ENCODE measurements at places on chromosomes 2 and 18.

DNA sequence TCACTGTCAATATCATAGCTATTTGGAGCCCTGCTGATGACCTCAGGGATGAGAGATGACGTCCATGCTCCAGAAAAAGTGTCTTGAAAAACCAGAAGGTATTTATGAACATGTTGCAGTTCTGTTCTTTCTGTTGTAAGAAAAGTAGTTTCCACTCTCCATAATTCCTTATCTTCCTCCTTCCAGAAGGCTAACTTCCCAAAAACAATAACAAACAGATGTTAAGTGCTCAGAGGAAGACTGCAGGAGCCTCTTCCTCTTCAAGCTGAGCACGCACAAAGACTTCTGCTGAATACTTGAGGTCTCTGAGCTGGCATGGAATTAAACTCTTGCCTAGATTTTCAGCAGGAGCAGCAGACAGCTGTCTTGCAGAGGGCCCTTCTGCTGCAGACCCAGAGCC lies 434.5 kb upstream of the KLHL29 start:
- DNase-seq = no peak

- no peak for DNase-seq
These were observed 26.8 kb downstream of the ADRA2B start for GRCh38 chr2:96089356-96090195.

GRCh38 chr2:23944527-23944926 lies 4.3 kb downstream of the UBXN2A start:
- DNase-seq = no peak

GRCh38 chr2:234976479-234977227 lies 24.8 kb downstream of the SH3BP4 start:
- no peak for DNase-seq

DNA sequence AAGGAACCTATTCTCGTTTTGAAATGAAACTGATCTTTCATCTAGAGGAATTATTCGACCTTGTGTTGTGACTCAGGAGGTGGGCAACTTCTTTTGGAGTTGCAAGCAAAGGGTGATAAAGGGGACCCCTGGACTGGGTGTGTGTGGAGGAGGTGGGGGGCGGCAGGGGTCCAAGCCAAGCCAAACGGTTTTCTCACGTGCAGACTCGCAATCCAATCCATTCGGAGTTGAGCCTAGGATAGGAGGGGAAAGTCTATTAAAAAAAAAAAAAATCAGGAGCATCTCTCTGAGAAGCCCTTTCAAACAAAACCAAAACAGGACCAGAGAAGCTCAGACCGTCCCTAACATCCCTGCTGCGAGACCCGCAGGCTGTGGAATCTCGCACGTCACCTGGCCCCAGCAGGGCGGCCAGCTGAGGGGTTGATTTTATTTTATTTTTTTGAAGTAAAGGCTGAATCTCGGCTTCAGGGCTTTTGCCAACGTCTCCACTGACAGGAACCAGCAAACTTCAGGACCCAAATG lies 3.7 kb upstream of the ZEB2 start:
- no peak for DNase-seq

DNA sequence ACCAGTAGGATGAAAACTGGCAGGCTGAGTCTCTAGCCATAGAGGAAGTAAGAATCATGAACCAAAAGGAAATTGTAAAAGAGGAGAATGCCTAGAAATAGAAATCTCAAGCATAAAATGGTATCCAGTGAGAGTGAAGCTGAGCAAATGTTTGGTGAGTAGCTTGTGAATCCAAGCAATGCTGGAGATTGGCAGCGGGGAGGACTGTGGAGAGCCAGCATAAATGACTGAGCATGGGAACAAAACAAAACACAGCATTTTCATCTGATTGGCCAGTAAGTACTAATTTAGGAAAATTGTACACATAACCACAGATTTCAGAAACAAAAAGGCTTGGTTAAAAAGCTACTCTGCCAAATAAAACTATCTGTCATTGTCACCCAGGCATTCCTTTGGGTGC lies 390.0 kb downstream of the STK39 start:
- DNase-seq = no peak

GRCh38 chr2:54434229-54434628 lies 21.9 kb upstream of the SPTBN1 start:
- no peak for DNase-seq

GRCh38 chr2:166468124-166469024 lies 25.7 kb downstream of the SCN7A start:
- DNase-seq = no peak

DNA sequence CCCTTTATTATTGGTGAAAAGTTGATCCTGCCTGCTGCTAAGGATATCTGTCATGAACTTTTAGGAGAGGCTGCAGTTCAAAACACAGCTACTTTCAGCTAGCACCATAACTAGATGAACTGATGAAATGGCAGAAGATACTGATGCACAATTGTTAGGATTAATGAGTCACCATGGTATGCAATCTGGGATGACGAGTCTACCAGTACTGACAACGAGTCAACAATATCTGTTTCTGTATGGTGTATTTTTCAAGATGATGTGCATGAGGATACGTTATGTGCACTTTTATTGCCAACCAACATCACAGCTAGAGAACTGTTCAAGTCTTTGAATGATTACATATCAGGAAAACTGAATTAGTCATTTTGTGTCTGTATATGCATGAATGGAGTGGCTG lies 68.7 kb downstream of the NETO1 start:
- DNase-seq = no peak

DNA sequence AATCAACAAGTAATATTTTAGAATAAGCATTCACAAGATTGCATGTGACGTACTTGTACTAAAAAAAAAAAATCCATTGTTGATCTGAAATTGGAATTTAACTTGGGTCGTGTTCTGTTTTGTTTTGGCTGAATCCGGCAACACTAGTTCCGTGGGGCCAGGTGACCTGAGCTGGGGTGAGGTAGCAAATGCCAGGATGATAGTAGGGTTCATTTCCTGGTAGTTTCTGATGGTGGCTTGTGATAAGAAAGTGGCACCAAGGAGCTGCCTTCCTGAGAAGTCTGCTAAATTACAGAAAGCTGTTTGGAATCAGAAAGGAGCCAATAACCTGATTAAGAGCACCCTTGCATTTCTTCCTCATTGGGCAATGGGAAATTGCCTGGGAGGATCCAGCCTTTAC lies 126.4 kb upstream of the DLX2 start:
- DNase-seq = no peak

DNA sequence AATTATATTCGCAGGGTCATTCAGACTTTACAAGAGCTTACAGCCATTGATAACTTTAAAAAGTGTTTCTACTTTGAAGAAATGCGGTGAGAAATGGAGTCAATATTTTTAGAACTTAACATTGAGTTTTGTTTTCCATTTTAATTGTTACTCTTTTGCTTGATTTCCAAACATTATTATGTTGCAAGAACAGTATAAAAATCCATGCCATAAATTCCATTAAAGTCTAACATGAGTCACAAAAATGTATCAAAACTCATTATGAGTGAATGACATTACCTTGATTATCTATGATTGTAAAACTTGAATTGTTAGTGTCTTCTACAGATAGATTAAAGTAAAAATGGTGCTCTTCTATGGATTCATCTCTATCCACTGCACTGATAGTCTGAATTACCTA lies 92.6 kb downstream of the CDH19 start:
- no peak for DNase-seq

GRCh38 chr2:231037731-231038482 lies 584 bp downstream of the C2orf72 start:
- no peak for DNase-seq

GRCh38 chr2:341017-341542 lies 53.2 kb upstream of the ALKAL2 start:
- no peak for DNase-seq

GRCh38 chr2:101753720-101754490 lies 56.4 kb downstream of the MAP4K4 start:
- DNase-seq = no peak

DNA sequence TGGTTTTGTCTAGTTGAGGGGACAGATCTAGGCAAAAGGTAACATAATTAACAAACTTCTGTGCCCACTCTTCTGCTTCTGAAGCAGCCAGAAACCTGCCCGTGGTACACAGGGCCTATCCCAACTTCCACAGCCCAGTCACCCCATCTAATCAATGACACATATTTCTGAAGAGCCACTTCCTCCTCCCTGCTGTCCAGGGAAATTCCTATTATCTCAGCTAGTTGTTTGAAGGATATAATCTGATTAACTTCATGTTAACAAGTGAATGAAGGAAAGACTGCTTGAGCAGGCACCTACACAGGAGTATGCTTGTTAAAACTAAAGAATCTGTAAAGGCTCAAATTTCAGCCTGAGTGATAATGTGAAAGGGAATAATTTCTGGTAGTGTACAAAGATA lies 61.4 kb downstream of the CCDC148 start:
- DNase-seq = no peak

DNA sequence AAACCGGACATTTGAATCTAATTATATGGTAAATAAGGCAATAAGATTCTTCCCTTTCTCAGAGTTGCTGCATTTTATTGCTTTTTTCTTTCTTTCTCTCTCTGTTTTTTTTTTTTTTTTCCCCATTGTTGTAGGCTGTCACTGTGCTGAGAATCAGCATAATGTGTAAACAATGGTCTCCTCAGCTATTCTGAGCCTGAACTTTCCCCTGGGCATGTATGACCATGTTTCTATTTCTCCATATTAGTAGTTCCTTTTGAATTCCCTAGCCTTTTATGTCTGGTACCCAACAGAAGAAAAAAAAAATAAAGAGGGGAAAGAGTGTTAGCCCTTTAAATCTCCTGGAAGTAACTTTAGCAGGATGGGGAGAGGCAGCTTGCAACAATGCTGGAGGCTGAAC lies 1862.5 kb downstream of the SUCLG1 start:
- no peak for DNase-seq

DNA sequence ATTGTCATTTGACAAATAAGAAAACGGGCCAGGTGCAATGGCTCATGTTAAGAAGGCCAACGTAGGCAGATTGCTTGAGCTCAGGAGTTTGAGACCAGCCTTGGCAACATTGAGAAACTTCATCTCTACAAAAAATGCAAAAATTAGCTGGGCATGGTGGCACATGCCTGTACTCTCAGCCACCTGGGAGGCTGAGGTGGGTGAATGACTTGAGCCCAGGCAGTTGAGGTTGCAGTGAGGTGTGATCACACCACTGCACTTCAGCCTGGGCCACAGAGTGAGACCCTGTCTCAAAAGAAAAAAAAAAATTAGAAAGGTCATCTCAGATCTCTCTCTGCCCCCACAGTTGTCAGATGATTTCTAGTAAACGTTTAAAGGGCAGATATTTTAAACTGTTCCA lies 4.4 kb downstream of the SESTD1 start:
- no peak for DNase-seq

- no peak for DNase-seq
These were observed 48.4 kb upstream of the STAM2 start for GRCh38 chr2:152223977-152224376.

DNA sequence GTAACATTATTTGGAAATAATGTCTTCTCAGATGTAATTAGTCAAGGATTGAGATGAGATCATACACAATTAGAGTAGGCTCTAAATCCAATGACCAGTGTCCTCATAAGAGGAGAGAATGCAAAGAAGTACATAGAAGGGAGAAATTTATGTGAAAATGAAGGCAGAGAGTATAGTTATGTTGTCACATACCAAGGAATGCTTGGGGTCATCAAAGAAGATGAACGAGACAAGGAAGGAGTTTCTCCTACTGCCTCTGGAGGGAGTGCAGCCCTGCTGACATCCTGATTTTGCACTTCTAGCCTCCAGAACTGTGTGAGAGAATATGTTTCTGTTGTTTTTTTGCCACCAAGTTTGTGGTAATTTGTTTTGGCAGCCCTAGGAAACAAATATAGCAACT lies 100.1 kb downstream of the GALNT13 start:
- no peak for DNase-seq

- no peak for DNase-seq
These were observed 62.8 kb upstream of the SP3 start for GRCh38 chr2:174027956-174028355.

- DNase-seq = no peak
These were observed 26.4 kb upstream of the COPS8 start for GRCh38 chr2:237059155-237059875.

GRCh38 chr2:173815772-173816171 lies 149.4 kb downstream of the SP3 start:
- no peak for DNase-seq

DNA sequence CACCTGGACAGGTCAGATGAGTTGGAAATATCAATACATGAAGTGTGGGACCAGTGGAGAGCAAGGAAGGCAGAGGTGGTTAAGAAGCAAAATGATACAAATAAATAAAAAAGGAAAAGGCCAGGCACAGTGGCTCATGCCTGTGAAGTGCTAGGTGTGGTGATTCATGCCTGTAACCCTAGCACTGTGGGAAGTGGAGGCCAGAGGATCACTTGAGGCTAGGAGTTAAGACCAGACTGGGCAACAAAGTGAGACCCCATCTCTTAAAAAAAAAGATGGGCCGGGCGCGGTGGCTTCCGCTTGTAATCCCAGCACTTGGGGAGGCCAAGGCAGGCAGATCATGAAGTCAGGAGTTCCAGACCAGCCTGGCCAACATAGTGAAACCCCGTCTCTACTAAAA lies 2.9 kb downstream of the STON1 start:
- no peak for DNase-seq

DNA sequence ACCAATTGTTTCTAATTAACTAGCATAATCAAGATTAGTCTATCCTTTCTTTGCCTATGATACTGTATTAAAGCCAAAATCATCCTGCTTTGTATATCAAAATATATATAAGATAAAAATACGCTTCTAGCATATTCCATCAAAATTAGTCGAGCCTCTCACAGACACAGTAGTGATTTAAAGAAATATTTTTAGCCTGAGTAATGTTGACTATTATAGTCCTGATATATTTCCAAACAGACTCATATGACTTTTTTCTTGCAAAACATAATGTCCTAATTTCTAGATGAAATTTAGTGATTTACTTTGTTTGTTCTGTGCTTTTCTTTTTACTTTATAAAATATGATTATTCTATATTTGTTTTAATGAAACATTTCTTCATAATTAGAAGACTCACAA lies 30.9 kb downstream of the FAP start:
- no peak for DNase-seq

DNA sequence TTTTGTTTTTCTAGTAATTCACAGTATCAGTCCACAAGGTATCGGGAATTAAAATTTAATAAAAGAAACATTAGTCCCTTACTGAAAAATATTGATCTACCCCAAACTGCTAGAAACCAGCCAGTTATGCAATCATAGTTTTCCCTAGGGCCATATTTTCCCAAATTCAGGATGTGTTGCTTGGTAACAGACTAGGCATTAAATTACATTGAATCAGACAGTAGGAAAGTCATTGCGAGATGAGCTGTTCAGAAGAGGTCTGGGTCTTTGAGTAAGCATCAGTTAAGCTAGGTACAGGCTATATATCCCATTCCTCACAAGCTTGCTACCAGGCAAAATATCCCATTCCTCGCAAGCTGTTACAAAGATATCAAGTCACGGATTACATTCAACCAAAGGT lies 123.0 kb upstream of the CCDC150 start:
- DNase-seq = no peak
